ENCODE measurements at places on chromosomes 12 and 14.

DNA sequence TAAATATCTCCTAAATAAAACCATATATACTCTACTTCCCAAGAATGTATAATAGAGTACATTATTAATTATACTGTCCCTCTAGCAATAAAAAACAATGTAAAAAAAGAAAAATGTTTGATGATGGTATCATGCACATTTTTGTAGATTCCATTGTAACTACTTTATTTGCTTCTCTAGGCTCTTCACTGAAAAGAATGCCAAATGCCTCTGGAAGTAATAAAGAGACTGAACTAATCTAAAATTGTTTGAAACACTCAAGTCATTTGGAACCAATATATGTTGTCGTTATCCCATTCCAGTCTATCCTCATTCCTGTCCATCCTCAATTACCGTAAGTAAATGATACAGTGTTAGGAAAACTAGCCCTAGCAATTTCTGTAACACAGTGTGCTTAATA is 233.6 kb downstream of the C12orf50 start:
- no peak for DNase-seq

DNA sequence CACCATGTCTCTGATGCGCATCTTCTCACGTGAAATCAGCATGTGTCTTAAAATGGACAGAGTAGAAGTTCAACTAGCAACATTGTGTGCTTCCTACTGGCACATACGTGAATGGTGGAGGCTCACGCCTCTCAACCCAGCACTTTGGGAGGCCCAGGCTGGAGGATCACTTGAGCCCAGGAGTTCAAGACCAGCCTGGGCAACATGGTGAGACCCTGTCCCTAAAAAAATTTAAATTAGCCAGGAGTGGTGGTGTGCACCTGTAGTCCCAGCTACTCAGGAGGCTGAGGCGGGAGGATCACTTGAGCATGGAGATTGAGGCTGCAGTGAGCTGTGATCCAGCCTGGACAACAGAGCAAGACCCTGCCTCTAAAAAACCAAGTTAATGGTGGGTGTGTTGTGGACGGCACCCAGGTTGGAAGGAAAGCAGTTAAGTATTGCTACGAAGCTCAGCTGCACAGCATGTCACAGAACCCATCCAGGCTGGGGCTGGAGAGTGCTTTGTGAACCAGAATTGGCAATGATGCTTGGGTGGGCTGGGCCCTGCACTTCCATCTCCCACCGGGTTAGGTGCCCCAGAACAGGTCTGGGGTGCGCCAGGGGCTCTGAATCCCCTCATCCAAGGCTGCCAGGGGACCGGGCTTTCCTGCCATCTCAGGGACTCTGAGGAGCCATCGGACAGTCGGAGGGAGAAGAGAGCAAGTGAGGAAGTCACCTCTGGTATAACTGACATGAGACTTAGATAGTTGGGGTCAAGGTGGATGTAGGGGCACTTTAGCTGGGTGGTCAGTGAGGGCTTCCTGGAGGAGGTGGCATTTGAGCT is 33.0 kb upstream of the ULK1 start:
- no peak for DNase-seq

- DNase-seq = no peak
These were observed 2.7 kb upstream of the NDUFA12 start for GRCh38 chr12:95006206-95006605.

- no peak for DNase-seq
These were observed 123.8 kb downstream of the ZFP36L1 start for GRCh38 chr14:68669111-68669511.

GRCh38 chr12:23561364-23562345 is 387.8 kb downstream of the SOX5 start:
- DNase-seq = no peak

DNA sequence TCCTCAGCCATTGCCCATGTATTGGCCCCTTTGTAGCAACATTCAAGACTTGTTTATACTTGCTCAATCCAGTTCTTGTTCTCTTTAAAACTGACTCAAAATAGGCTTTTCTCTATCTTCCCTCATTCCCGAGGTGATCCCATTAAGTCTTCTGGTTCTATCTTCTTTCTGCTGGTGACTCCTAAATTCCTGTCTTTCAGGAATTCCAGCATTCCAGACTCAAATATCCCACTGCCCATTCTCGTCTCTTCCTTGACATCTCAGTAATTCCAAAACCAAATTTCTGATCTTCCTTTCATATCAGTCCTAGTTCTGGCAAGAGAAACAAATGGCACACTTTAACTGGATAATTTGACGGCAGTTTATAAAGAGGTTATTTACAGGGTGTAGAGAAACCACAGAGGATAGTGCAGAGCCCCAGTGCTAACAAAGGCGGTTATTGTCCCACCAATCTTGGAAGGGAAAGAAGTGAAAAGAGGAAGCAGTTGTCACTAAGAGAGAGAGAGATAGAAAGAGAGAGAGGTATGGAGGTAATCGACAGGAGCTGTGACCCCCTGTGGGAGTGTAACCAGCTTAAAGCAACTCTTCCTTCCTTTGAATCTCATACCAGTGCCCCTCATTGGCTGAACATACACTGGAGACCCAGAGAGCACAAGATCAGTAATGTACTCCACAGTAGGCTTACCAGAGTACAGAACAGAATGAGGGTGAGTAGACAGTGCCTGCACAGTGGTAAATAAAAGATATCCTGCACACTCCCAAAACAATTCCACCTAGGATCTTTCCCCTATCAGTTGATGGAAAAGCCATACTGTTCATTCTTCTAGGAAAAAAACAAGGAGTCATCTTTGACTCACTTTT is 177.6 kb upstream of the LMNTD1 start:
- DNase-seq = no peak

GRCh38 chr14:59133709-59134108 is 54.8 kb upstream of the DAAM1 start:
- no peak for DNase-seq

DNA sequence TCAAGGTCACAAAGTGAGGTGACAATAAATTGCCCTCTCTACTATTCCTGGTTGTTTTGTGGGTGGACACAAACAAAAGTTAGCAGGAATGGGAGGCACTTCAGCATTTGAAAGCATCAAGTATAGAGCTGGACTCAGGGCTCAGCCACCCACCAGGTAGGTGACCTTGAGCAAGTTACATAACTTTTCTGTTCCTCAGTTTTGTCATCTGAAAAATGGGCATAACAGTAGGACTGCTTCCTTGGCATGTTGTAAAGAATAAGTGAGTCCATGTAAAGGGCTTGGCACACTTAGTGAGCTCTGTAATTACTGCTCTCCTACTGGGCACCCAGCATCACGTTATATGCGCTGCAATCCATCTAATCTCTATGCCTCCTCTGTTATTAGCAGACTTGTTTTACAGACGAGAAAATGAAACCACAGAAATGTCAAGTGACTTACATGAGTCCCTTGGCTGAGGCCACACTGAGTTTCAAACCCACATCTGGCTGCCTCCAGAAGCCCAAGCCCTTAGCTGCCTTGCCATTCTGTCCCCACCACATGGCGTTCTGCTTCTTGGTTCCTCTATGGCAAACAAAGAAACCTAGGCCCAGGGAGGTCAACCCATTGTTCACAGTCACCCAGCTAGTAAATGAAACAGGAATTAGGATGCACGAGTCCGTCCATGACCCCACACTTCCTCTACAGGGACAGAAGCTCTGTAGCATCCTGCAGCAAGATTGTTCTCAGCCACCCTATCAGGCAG is 63.2 kb upstream of the SLC24A4 start:
- DNase-seq = no peak

DNA sequence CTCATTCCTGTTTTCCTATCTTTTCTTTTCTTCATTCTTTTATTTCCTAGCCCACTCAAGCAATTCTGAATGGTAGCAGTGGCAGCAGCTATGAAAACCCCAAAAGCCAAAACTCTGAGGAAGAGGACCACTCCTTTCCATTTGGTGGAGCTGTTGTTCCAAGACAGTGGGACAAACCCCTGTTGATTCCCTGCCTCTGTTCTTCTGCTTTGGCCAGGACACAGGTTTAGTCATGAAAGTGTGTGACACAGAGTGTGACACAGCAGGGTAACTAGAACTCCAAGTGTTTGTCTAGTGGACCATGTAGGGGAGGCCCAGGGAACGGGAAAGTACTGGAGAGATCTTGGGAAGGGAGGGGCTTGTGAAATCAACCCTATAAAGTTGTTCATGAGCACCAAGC is 71.1 kb downstream of the PTCSC3 start:
- DNase-seq = no peak

DNA sequence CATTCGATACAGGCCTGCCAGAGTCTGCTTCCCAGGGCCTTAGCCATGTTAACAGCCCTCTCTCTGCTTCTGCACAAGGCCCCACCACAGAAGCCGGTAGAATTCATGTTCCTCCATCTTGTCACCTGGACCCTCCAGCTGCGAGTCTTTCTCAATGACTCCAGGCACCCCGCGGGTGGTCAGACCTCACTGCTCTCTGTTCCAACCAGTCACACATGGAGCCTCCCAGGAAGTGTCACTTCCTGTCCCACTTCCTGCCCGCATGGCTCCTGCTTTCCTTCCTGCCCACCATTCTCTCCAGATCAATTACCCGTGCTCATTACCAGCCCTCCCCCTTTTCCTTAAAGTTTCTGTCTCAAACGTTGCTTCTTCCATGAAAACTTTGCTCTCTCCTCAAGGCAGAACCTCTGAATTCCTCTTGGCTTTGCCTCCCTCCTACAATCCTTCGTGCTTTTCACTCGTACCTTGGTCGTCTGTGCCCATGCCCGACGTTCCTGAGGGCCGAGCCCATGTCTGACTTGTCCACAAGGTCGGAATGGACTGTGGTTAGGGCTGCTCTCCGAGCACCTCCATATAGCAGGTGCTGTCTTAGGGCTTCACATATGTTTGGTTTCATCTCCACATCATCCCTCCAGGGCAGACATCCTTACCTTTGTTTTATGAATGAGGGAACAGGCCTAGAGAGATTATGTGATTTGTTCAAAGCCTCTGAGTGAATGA is 172.1 kb downstream of the TSPAN9 start:
- no peak for DNase-seq

DNA sequence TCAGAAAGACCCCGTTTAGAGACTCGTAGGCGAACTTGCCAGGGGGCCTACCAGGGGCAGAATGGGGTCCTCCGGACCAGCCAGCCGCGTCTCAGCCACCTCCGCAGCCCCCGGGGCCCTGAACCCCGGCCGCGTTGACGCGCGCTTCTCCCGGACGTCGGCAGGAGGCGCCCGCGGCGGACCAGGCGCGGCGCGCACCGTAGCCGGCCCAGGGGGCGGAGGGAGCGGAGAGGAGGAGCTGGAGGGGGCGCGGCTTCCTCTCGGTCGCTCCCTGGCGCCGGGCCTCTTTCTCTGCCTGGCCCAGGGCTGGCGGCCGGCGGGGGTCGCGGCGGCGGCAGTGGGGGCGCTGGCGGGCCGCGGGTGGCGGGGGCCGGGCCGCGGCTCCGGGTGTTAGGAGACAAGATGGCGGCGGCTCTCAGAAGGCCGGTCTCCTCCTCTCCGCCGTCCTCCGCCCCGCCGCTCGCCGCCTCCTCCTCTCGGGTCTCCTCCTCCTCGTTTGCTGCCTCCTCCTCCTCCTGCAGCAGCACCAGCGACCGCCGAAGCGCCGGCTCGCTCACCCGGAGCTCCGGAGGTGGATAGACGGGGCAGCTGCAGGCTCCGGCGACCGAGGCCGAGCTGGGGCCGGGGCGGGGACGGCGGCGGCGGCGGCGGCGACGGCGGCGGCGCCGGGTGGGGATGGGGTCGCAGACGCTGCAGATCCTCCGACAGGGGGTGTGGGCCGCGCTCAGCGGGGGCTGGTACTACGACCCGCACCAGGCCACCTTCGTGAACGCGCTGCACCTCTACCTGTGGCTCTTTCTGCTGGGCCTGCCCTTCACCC is at the start of gene PCNX1:
Gene PCNX1 (plus strand): TSS at position 284 of the 820 bp plus-strand sequence. CDS start 392 bp downstream, at position 676.
- DNase-seq = peak; percentile 87

GRCh38 chr14:61065656-61066055 is 84.6 kb downstream of the SLC38A6 start:
- DNase-seq = no peak

GRCh38 chr12:104058802-104059201 is 5.5 kb upstream of the HCFC2 start:
- no peak for DNase-seq

- no peak for DNase-seq
These were observed 9.4 kb upstream of the LRP1-AS start for GRCh38 chr12:57156701-57157403.

DNA sequence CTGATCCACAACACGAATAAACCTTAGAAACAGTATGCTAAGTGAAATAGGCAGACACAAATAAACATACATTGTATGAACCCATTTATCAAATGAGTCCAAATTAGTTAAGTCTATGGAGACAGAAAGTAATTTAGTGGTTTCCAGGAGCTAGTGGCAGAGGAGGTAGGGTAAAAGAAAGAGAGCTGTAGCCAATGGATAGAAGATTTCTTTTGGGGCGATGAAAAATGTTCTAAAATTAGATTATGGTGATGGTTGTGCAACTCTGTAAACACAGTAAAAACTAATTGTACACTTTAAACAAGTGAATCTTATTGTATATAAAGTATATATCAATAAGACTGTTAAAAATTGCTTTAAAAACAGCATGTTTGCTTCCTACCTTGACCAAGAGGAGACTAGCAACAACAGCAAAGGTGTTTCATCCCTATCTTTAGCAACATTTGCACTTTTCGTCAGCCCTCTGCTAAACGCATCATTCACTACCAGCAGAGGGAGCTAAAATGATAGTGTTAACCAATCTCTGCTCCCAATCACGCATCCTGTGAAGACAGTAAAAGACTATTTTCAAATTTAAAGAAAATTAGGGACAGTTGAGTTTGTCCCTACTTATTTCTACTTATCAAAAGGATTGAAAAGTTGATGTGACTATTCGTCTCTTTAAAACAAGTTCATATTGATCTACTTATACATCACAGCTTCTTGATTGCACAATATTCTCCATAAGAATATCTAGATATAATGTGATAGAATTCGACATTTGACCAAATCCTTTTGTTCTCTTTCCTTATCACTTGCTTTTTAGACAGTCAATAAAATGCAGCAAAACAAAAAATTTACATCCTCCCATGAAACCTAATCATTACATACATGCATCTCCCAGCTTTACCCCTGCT is 24.0 kb upstream of the LGR5 start:
- no peak for DNase-seq

GRCh38 chr14:28751467-28752058 is 15.0 kb upstream of the FOXG1 start:
- DNase-seq = no peak

- DNase-seq = no peak
These were observed 138.6 kb upstream of the TRHDE start for GRCh38 chr12:72133497-72134055.

DNA sequence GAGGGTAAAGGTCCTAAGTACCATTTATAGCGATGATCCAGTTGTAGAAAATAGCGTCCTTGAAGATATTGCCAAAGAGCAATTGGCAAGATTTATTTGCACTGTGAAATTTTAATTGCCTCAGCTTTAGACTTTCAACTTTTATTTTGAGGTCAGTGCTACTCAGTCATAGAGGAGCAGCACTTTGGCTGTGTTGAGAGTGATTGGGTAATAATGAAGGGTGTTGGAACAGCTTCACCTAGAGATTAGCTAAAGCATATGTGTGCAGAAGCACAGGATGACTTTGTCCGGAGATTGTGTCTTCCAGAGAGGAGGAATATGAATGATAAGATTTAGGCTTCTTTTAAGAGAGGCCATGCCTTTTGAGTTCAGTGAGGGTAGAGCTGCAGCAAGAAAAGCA is 164.8 kb downstream of the NPAS3 start:
- DNase-seq = no peak

Data from activated T-cell treated with anti-CD3 and anti-CD28 coated beads for 48 hours (primary cell).